ENCODE measurements at places on chromosomes 2 and 18.

DNA sequence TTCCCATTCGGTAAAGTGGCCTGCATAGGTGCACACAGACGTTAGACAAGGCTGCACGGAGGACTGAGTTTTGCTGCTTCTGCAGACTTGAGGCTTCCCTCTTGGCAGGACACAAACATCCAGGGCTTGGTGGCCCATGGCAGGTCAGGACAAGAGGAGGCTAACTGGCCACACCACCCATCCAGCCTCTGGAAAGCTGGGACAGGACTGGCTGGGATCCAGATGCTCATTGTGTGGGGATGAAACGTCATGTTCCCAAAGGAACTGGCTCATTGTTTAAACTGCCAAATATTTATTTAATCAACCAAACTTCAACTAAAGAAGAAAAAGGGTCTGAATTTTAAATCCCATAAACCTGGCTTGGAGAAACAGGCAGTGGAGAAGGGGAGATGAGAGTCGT is 239.1 kb upstream of the EPAS1 start:
- no peak for DNase-seq

GRCh38 chr18:75208155-75208835 is 644 bp downstream of the PTGR3 start:
- no peak for DNase-seq

GRCh38 chr2:205245001-205245400 is 437.3 kb upstream of the NRP2 start:
- DNase-seq: no peak

DNA sequence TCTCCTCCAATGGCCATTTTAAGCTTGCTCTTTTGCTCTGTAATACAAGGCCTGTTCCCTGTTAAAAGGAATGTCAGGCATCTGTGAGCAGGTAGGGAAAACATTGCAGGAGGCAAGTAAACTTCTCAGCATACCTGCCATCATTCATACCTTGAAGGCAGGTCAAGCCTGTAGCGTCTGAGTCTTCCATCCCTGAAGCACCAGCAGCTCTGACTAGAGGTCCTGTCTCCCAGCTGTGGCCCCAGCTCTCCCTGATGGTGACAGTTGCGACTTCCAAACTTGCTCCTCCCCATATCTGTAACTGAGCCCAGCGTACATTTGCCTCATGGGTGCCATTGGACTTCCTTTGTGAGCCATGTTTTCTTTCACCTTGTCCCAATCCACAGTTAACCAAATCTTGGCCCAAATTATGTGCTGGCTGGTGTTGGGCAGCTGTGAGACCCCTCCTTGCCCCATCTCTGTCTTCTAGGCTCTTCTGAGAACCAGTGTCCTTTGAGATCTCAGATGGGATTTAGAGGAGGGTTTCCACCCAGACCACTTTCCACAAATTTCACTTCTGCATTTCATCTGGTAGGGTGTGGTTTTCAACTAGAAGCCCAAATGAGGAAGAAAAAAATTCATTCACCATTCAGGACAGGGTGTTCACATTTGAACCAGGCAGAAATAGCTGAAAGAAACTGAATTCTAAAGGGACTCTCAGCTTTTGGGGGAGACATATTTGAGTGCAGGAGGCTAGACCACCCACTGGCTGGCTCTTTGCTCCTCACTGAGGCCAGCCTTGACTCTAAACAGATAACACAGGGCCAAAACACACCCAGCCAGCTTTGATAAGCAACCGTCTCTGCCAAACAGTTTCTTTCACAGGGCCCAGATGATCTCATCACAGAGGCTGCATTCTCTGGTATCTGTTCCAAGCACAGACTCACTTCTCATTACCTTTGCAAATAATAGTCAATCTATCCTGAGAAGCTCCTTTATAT is 66.4 kb upstream of the MSH2 start:
- DNase-seq: no peak

DNA sequence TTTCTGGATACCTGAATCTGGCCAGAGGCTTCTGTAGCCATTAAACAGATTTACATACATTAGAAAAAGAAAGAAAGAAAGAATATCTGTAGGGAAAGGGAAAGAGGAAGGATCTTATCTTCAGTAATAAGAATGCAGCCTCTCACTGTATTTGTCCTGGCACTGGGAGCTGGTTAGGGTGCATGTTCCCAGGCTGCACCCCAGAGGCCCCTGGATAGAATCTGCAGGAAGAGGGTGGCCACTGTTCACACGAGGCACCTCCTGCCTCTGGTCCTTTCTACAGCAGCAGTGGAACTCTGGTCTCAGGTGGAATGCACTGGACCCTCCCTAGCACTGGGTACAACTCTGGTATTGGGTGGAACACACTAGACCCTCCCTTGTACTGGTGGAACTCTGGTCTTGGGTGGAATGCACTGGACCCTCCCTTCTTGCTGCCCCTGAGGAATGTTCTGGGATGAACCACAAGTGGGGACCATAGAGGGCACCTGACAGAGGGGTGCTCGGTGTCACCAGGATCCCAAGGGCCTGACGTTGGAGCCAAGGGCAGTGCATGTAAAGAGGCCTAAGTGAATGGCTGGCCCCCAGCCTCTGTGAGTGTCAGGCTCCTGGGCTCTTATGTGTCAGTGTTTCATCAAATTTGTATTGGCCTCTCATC is 27.4 kb upstream of the PXDN start:
- DNase-seq: no peak

GRCh38 chr18:58225101-58225500 is 181.1 kb downstream of the NEDD4L start:
- DNase-seq: no peak

DNA sequence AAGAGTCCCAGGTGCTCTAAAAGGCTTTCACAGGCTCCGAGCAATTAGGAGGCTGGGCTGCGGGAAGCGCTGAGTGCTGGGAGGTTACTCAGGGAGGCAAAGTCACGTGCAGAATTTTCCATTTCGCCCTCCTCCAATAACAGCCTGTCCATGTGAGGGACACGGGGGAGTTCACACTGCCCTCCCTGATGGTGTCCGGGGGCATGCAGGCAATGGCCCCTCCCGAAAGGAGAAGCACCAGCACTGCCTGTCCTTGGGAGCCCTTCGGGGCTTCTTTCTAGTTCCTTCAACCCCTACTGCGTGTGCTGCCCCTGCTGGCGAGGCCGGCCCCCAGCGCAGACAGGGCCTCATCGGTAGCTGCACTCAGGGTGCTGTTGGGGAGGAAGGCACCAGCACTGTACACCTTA is 63.1 kb upstream of the HPCAL1 start:
- DNase-seq: no peak

DNA sequence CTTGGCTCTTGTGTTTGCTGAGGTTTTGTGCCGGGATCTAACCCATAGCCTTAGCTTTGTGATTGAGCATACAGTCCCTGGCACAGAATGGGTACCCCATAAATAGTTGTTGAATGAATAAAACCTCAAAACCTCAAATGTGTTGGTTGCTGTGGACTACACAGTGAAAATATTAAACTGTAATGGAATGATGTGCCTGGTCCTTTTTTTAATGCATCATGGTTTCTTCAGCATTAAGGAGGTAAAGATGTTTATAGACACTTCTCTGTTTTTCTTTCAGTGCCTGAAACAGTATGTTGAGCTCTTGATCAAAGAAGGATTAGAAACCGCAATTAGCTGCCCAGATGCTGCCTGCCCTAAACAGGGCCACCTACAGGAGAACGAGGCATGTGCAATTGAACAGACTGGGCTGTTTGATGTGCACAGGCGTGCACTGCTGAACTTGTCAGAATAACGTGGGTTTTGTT is 97.0 kb downstream of the RNF144A start:
- peak; percentile 50 for DNase-seq

GRCh38 chr2:160491911-160492371 is 1.7 kb downstream of the RBMS1 start:
- no peak for DNase-seq

DNA sequence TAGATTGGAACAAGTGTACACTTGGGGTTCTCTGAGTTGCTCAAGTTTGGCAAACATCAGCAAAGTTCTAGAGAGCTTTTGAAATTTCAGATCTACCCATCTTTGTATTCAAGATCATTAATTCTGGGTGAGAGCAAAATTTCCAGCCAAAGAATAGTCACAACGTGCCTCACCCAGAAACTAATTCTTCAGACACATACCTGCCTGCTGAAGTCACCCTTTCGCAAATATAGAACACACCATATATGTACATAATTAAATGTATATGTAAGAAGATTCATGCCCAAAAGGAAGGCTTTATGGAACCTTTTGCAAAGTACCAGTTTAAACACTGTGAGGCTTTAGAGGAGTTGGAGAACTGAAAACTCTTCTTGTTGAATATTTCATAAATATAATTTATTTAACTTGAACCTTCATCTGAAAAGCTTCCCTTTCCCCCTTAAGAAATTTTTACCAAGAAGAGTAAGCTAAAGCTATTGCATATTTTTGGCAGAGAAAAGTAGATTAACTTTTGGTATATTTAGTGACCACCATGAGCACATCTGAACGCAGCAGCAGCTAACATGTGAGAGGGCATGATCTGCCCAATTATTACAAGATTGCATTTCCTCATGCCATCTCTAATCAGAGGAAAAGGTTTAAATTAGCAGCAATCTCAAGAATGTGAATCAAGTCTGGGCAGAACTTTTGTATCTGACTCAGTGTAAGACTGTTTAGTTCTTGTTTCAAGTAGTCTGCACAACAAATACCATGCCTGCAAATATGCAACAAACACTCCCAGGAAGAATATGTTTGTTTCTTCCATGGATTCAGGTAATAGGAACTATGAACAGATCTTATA is 8.2 kb downstream of the RND3 start:
- no peak for DNase-seq

- DNase-seq: peak; percentile 10
These were observed 179.8 kb downstream of the NEDD4L start for GRCh38 chr18:58223717-58224424.

GRCh38 chr2:32357318-32358110 is 691 bp downstream of the BIRC6 start:
- DNase-seq: no peak

DNA sequence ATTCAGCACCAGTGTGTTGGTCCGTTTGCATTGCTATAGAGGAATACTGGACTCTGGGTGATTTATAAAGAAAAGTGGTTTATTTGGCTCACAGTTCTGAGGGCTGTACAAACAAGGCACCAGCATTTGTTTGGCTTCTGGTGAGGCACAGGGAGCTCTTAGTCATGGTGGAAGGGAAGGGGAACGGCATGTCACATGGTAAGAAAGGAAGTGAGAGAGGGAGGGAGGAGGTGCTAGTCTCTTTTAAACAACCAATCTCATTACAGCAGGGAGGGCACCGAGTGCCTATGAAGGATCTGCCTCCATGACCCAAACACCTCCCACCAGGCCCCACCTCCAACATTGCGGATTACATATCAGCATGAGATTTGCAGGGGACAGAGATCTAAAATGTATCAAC is 143.9 kb upstream of the DLX2 start:
- no peak for DNase-seq

GRCh38 chr2:210533389-210533788 is 23.0 kb upstream of the CPS1 start:
- no peak for DNase-seq

DNA sequence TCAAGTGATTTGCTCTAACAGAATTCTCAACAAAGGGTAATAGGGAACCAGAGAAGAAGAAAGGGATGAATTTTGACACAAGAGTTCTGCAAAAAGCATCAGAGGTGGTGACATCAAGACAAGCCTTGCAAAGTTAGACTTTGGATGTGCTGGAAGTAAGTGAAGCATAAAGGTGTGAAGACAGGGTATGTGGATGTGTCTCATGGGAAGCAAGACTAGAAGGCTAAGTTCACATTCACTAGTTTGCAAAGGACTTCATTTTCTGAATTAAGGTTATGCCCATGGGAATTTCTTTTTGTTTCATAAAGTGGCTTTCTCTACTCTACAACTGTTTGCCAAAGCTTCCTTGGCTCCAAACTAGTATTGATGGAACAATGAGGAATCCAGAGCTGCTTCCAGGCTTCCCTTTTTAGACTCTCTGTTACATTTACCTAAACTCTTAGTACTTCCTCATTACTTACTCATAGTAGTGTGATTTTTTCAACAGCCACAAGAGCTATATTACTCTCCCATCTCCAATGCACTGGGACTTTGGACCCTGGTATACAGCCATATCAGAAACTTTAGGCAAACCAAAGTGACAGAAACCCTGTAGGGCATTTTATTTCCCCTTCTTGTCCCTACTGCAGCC is 21.1 kb upstream of the IHH start:
- no peak for DNase-seq

GRCh38 chr2:99524056-99524455 is 34.2 kb upstream of the REV1 start:
- no peak for DNase-seq

GRCh38 chr2:241846406-241846805 is 12.3 kb downstream of the PDCD1 start:
- no peak for DNase-seq

DNA sequence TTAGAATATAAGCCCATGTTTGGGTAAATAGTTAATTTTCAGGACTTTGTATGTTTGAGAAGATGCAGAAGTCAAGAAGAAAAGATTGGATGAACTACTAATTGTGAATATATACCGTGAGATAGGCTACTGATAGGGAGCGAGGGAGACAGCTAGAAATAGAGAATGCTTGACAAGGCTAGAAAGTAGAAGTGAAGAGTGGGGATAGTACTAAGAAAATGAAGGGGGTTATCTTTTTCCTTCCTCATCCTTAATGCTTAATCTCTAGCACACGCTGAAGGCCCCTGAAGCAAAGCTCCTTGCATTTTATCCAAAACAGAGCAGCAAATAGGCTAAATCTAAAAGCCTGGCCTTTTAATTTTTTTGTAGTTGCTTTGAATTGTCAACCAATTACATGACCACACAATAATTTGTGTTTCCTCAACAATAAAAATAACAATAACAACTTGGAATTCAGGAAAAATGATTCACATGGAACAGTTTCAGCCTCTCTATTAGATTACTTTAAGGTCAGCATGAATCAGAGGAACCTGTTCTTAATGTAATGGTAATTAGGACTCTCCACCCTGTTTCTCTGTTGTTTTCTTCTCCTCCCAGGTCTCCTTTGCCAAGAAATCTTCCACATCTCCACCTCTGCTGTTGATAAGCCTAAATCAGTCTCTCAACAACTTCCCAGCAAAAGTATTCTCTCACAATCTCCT is 1071.3 kb upstream of the ZEB2 start:
- no peak for DNase-seq

- no peak for DNase-seq
These were observed 38.3 kb downstream of the HAT1 start for GRCh38 chr2:171960570-171960969.

DNA sequence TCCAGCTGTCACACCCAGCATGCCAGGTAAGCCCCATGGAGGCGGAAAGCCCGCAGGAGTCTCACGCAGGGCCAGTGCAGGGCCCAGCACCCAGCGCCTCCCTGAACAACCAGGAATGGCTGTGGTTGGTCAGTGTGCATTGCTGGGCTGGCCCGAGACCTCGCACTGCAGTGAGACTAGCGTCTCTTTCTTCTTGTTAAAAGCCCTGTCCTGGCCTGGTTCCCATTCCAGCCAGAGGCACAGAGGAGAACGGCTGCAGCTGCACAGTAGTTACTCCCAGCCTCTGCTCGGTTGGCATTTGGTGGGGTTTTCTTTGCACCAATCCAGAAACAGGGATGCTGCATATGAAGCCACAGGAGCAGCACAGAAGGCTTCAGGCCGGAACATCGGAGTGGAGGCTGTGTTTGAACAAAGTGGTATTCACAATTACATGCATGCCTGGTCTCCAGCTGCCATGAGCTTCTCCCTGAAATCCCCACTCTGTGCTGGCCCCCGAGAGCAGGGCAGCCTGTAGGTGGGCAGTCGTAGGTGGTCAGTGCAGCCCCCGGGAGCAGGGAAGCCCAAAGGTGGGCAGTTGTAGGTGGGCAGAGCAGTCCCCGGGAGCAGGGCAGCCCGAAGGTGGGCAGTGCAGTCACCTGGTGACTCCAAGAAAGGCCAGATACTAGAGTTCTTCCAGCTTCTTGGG is 163.7 kb upstream of the PXDN start:
- no peak for DNase-seq

Data from SHP77 treated with DMSO at 0.1 percent for 48 hours (cell line).